ENCODE measurements at places on chromosomes 7 and 10. TPM values are rescaled to one million over a fixed set of nuclear protein-coding genes. Genes with fewer than 3 reads are reported as not detected.

- DNase-seq = no peak
Measured at GRCh38 chr10:3460420-3461128, 288.0 kb upstream of the PITRM1 start.

DNA sequence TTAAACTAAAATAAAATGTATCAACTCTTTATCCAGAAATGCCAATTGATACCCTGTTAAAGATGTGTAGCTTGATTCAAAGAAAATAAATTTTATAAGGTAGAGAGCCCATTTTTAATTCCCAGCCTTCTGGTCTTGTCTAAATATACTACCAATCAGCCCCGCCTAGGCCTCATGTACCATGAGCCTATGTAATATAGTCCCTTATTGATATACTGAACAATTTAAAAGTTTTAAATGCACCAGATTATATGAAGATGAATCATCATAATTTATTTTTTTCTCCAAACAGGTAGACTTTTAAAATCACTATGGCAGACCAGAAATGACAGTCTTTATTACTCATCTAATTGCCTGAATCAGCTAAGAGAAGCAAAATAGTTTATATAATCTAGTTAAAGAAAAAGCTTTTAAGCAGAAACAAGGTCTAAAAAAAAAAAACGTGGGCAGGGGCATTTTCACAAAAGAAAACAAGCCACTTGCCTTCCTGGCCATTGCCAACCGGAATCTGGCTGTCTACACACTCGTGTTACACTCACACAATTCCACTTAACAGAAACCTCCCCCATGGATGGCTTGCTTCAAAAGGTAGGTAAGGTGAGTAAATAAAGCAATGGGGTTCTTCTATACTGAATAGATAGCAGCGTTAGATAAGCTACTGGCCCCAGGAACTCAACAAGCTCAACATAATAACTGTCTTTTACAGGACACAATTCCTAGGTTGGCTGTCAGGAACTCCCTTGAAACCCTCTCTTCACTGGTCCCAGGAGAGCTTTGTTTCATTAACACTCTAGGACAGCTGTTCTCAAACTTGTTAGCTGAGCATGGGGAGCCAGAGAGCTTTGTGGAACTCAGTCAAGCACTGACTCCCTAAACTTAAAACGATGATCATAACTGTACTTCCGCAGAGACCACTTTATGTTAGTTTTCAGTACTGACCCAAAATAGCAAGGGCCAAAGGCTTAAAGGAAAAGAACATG is 37.2 kb downstream of the RAPGEF5 start:
- DNase-seq = no peak

The SLC26A4 gene
- total RNA-seq = 0.09 TPM

DNA sequence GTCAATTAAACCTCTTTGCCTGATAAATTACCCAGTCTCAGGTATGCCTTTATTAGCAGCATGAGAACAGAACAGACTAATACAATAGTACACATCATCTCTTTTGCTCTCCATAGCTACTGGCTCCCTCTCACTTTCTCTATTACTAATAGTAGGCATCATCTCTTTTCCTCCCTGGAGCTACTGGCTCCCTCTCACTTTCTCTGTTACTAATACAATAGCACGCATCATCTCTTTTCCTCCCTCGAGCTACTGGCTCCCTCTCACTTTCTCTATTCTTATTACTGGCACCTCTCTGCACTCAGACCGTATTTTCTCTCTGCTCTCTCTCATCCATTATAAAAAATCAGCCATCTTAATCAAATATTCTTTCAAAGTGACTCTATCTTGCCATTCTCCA is 37.1 kb downstream of the SLC25A13 start:
- no peak for DNase-seq

The TMEM184A gene
- 1.3 TPM for total RNA-seq

All from gastrocnemius medialis (tissue), 4 donors.